Activated CD4-positive, alpha-beta T cell treated with anti-CD3 and anti-CD28 coated beads, Interleukin-2, Interleukin-4, amounts not matched to agents 100 ng/mL and 50 ng/mL, durations not matched to agents 16 hours and 8 hours (primary cell): ENCODE measurements at places on chromosomes 7 and 10.

DNA sequence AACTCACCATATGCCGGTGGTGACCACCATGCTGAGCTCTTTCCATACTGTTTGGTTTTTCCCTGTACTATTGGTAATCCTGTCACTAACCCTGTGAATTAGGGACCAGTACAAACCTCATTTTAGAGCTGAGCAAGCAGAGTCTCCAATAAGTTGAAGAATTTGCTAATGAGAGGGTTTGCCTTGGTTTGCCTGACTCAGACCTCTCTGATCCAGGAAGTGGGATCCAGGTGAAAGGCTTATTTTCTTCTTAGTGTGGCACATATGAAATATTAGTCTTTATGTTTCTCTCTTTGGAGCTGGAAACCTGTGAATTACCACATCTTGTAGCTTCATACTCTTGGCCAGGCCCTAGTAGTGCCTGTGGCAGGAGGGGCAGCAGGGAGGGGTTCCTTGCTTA lies 114.1 kb upstream of the IGFBP3 start:
- DNase-seq = no peak

GRCh38 chr10:44831581-44831980 lies 79.6 kb upstream of the TMEM72 start:
- no peak for DNase-seq

DNA sequence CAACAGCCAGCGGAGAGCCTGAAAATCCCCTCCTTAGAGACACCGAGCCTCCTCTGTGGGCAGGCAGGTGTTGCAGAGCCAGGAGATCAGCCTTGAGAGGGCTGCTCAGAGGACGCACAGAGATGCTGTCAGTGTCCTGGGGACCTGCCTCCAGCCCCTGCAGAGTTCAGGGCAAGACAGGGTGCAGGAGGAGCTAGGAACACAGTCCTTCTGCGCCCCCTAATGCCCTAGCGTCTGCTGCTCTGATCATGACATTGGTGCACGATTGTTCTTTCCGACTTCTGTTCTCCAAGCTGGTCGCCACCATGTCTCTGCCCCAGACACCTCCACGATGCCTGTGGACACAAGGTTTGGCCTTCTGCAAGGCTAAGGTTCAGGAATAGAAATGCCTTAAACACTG lies 613.7 kb upstream of the MKI67 start:
- no peak for DNase-seq

- no peak for DNase-seq
Measured at GRCh38 chr7:15159261-15159660, 256.7 kb upstream of the DGKB start.

- DNase-seq = no peak
Measured at GRCh38 chr7:21675255-21675654, 132.4 kb downstream of the DNAH11 start.

- no peak for DNase-seq
Measured at GRCh38 chr7:121113288-121113687, 124.8 kb downstream of the CPED1 start.

DNA sequence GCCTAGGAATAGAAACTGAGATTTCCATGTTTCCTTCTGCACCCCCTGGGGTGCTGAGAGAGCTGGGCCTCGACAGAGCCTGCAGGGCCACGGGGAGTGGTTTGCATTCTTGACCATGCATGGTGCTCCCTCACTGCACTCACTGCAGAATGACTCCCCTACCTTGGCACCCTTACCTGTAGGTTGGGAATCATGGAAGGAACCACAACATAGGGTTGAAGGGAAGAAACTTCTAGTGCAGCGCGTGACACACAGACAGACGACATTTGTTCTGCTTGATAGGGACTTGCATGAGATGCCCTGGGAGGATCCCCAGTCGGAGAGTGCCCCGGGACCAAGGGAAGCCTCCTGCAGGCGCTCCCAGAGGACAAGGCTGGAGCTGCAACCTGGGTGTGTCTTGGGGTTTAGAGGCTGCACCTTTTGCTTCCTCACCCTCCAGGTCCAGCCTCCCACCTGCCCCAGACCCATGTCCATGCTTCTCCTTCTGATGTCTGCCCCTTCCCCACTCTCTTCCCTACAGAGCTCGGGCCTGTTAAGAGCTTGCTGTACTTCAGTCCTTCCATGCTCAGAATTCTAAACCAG lies 245.2 kb downstream of the ABCA13 start:
- no peak for DNase-seq

GRCh38 chr7:113209449-113210203 lies 91.3 kb upstream of the SMIM30 start:
- DNase-seq = no peak

GRCh38 chr7:24129597-24129996 lies 154.4 kb upstream of the NPY start:
- DNase-seq = no peak

DNA sequence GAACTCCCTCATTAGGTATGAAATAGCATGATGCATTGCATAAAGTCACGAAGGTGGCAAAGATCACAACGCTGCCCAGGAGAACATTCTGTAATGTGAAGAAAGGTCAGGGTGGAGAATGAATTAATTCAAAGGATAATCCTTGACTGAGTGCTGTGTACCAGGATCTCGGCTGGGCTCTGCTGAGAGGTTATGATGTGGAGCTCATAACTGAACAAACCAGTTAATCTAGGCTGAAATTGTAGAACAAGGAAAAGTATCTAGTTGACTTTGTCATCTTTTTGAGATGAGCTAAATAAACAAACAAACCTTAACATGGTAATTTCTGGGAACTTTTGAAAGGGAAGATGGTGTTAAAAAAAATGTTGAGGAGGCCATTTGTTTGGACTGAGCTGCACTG lies 6.1 kb downstream of the MSMB start:
- no peak for DNase-seq

GRCh38 chr7:36717586-36717985 lies 6.7 kb downstream of the AOAH start:
- DNase-seq = no peak

- DNase-seq = no peak
Measured at GRCh38 chr7:25541094-25541821, 313.0 kb upstream of the NPVF start.

DNA sequence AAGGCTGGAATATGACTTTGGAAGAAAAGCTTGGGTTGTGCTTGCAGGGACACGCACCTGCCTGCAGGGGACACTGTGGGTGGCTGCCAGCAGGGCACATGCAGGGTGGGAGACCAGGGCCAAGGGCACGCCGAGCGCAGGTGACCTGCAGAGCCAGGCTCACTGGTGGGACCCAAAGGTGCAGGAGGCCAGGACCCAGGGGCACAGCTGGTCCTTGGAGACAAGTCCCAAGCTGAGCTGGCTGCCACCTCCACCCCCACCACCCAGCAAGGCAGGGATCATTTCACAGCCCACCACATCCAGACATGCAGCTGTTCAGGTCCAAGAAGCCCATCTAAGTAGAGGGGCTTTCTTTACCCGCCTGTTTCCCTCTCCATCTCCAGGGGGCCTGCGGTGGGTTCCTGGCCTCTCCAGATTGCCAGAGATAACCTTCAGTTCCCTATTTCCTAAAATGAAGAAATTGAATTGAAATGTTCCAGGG lies 13.8 kb upstream of the CLIP2 start:
- no peak for DNase-seq

GRCh38 chr7:138890499-138891445 lies 90.4 kb downstream of the KIAA1549 start:
- DNase-seq = no peak

- no peak for DNase-seq
Measured at GRCh38 chr10:117145019-117145418, 6.9 kb upstream of the VAX1 start.

DNA sequence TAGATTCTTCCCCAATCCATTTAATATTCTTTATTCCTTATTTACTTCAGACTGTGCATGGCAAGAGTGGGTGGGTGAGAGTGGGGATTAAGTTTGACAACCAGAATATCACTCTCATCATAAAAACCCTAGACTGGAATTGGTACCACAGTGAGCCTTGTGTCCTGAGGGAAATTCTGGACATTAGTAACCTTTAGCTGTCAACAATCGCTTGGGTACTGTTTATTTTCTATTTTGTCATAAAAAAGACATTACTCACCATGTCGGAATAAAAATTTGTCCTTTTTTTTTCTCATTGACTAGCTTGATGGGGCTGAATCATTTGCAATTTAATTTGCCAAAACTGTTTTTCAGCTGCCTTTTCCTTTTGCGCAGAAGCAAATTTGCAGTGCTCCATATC lies 176.1 kb upstream of the SEMA3C start:
- DNase-seq = no peak

GRCh38 chr10:31999070-31999660 lies 57.1 kb downstream of the KIF5B start:
- no peak for DNase-seq

DNA sequence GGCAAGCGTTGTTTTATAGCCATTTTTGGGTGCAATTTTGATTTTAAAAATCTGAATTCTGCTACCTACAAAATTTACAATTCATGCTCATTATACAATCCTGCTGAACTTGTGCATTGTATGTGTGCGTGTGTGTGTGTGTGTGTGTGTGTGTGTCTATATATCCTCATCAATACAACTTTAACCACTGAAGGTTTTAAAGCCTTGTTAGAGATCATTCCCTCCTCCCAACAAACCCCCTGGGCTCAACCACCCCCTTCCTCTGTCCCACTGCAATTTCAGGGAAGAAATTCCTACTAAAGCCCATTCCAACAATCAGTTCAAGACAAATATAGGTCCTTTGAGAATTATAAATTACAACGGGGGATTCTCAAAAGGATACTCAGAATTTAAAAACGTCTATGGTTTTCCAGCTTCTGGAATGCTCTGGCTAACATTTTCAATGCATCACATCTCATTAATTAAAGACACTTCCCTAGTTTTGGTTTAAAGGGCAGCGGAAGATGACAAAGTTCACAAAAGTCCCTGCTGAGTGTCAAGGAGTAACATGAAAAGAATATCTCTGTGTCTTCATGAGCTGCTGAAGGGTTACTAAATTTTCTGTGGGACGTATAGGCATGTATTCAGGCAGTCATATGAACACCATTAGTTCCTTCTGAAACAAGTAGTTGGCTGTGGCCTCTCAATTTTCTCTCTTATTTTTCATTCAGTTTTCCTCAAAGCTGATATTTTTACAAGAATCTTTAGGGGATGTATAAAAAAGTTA lies 889 bp upstream of the SEMA3A start:
- DNase-seq = no peak

DNA sequence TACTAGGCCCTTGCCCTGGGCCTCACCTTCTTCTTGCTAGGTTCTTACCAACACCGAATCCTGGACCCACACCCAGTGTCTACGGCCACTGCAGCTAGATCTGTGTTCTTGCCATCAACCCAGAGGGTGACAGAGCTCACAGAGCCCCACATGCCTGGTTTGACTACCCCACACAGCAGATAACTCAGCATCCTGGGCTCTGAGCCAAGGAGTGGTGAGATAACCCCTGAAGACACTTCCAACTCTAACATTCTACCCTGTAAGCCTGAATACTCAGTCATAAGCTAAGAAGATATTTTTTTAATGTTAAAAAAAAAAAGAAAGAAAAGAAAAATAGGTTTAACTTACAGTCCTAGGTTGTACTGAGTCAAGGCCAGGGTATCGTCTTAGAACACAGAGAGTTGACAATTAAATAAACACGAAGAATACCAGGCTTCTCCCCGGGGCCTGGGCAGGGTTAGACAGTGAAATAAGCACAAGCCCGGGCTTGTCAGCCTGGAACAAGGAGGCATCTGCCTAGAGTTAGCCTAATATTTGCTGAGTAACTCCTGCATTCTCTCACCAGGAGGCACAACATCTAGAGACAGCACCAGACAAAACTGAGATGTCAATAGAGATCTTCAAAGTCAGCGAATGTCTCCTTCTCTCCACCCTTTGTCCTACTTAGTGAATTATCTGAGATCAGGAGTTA lies 556.5 kb upstream of the LRRN3 start:
- DNase-seq = no peak

DNA sequence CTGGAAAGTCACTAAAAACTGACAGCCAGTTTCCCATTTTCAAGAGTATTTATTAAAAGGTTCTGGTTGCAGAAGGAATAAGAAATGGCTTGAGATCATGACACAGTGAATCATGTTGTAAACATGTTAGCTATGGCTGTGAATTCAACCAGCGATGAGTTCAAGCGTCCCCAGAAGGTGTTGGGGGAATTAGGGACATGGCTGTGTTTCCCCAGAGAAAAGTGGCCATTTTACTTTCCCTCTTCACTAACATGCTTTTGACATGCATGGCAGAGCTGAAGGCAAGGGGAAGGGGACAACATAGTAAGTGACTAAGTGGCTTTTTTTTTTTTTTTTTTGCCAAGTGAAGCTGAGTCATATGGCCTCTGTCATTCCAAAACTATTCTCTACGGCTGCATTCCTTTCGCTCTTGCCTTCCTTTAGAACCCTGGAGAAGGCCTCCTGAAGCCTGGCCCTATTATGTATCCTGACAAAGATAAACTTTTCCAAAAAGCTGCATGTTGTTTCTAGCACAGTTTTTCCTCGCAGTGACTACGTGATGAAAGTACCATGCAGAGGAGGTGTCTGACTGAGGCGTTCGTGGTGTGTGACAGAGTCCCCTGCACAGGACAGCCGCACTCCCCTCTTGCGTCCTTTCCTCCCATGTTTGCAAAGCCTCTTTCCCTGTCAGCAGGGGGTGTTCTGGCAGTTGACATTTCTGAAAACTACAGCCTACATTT lies 46.9 kb downstream of the EGFR start:
- DNase-seq = no peak

GRCh38 chr7:133077394-133077793 lies 4.5 kb downstream of the CHCHD3 start:
- DNase-seq = no peak

- DNase-seq = no peak
Measured at GRCh38 chr10:132986576-132986975, 44.2 kb upstream of the CFAP46 start.

GRCh38 chr7:157192861-157193260 lies 54.1 kb downstream of the UBE3C start:
- no peak for DNase-seq

DNA sequence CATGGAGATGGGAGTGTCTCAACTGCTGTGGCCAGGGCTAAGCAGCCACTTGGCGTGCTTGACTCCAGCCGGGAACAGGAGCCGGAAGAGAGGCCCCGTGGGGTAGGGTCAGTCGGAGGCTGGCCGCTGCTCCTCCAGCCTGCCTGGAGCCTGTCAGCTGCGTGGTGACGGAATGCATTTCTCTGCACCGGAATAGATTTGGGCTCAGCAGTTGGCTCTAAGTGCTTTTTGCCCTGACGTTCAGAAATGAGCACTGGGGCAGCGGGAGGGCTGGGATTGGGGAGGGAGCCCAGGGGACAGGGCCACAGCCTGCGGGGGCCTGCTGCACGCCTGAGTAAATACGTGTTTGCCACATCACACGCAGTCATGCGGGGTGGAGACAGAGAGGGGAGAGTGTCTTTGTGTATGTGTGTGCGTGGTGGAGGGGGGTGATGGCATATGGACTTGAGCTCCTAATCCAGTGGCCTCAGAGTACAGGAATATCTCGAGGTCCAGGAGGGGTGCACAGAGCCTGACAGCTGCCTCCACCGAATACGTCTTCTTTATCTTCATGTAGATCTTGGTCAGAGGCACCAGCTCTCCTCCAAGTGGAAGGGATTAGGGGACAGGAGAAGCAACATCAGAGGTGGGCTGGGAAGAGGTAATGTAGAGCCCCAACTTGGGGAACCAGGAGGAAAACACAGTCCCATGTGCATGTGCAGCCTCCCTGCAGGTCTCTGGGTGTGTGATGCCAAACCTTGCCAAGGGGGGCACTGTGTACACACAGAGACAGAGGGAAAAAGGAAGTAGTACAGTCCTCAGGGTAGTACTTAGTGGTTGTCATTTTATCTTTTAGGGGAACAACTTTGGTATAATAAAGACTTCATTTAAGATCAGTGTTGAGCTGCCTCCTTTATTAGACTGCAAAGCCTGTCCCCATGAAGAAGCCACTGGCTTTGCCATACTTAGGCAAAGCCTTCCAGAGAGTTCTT lies 151.4 kb downstream of the CDH23 start:
- peak; percentile 55 for DNase-seq

- DNase-seq = no peak
Measured at GRCh38 chr10:107899075-107899474, 734.6 kb upstream of the SORCS1 start.
